ENCODE measurements at places on chromosomes 3 and 15. TPM values are rescaled to one million over a fixed set of nuclear protein-coding genes. Genes with fewer than 3 reads are reported as not detected.

PDZRN3 gene
- 17.3 TPM for total RNA-seq

GPR27 gene
- 4.0 TPM for total RNA-seq

CPN2 gene
- total RNA-seq, result not detected

- DNase-seq, result no peak
- H3K36me3 ChIP-seq, result no peaks in the 10 kb centered on the region
- H3K27me3 ChIP-seq, result no peaks in the 10 kb centered on the region
- no peak overlapping the region for H3K4me3 ChIP-seq
Observed at GRCh38 chr3:162780313-162780712, 1283.7 kb downstream of the OTOL1 start.

DNA sequence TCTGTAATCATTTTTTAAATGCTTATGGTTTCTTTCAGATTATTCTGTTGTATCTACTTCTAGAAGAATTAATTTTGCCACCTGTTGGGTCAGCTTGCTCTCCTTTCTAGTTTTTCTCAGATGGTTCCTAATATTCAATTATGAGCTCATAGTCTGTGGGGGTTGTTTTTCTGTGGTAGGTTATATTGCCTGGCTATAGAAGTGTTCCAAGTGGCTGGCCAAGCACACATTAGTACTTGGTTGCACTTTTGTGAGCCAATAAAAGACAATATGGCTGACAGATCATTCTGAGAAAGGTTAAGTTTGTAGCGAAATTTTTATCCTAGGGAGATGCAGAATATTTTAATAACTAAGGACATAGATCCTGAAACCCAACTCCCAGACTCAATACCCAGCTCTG, 31.8 kb upstream of the FSIP1 start:
- no peak overlapping the region for H3K4me3 ChIP-seq
- no peak for DNase-seq
- H3K36me3 ChIP-seq, result no peaks in the 10 kb centered on the region
- H3K27me3 ChIP-seq, result no peaks in the 10 kb centered on the region
- H3K4me1 ChIP-seq, result no peaks in the 10 kb centered on the region
- no peak overlapping the region for H3K27ac ChIP-seq

GRCh38 chr3:157475921-157476414, 27.2 kb downstream of the VEPH1 start:
- H3K4me3 ChIP-seq, result no peak overlapping the region
- DNase-seq, result no peak
- H3K27me3 ChIP-seq, result no peaks in the 10 kb centered on the region
- no peaks in the 10 kb centered on the region for H3K36me3 ChIP-seq
- H3K27ac ChIP-seq, result no peak overlapping the region
- H3K4me1 ChIP-seq, result no peaks in the 10 kb centered on the region

Data from suprapubic skin (tissue), 4 donors.